Coronary artery (tissue), 2 donors: ENCODE measurements at places on chromosomes 16 and 17.

GRCh38 chr17:8126491-8127066 lies 2.7 kb upstream of the HES7 start:
- DNase-seq, result no peak

DNA sequence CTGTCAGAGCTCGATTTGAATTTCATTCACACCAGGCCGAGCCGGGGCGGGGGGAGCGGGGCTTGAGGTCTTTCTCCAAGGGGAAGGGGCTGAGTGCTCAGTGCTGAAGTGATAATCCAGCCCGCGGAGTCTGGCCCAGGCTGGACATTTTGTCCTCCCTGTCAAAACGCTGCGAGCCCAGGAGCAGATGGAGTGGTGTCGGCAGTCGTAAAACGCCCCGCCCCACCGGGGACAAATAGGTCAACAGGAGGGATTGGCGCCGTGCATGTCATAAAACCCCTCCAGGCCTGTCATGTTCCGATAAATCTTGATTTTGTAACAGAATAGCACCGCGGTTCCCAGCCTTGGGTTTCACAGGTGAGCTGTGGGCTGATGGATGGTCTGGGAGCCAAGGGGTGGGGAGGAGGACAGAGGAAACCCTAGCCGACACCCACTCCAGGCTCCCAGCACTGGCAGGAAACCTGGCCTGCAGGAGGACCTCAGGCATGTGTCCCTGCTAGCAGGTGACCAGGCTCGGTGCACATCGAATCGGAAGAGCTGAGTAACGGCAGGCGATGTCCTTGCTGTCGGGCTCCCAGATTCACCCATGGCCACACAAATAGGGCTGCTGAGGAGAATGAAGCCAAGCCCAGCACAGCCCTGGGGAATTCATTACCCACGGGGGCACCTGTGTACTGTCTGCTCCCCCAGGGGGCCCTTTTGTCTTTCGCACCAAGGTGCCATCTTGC lies 341.4 kb downstream of the FOXL1 start:
- DNase-seq, result no peak

GRCh38 chr17:7572588-7573323 lies 6.7 kb upstream of the CD68 start:
- peak; percentile 100 for DNase-seq

DNA sequence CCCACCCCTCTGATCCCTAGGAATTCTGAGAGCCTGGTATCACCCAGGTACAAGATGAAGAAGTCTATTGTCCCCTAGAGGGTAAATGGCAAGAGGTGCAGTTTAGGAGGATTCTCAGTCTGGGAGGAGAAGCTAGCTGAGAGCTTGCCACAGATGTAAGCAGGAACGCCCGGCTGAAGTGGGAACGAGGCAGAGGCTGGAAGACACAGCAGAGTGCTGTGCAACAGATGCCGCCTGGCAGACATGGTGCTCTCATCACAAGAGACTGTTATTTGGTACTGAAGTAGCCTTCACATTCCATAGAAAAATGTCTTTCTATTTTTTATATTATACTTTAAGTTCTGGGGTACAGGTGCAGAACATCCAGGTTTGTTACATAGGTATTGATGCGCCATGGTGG lies 20.3 kb upstream of the KRT20 start:
- DNase-seq, result no peak

DNA sequence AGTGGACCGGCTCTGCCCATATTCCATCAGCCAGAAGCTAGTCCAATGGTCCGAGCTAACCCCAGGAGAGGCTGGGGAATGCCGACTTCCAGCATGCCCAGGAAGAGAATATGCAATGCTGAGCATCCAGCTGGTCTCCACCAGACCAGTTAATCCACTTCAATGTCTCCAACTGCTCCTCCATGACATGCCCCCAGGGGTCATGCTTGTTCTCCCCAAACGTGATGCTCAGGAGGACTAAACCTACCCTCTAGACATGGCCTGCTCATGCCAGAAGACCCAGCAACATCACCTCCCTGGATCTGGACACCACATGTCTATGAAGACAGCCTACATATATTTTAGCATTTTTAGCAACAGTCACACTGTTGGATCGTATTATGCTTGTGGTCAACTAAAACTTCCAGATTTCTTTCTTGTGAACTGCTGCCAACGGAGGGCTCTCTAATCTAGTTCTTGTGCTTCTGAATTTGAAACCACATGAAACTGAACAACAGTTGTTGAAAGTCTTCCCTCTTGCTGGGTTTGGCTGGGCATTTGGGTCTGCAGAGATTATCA lies 245.1 kb downstream of the SOX9 start:
- no peak for DNase-seq

GRCh38 chr17:9228408-9229159 lies 207.3 kb downstream of the NTN1 start:
- no peak for DNase-seq

- DNase-seq, result no peak
These were observed 58.3 kb downstream of the AKAP1 start for GRCh38 chr17:57143361-57143760.

GRCh38 chr16:1907226-1907860 lies 10.9 kb downstream of the HS3ST6 start:
- DNase-seq, result no peak

GRCh38 chr17:2025220-2025621 lies at the start of gene RTN4RL1:
TSS of gene RTN4RL1 (minus strand) at chr17:2025334. CDS start at chr17:2024865, 469 bp downstream.
- no peak for DNase-seq

GRCh38 chr17:44308320-44308818 lies at the start of gene RUNDC3A:
TSS of gene RUNDC3A (plus strand) at chr17:44308601. CDS start at chr17:44308833, 232 bp downstream.
- no peak for DNase-seq

DNA sequence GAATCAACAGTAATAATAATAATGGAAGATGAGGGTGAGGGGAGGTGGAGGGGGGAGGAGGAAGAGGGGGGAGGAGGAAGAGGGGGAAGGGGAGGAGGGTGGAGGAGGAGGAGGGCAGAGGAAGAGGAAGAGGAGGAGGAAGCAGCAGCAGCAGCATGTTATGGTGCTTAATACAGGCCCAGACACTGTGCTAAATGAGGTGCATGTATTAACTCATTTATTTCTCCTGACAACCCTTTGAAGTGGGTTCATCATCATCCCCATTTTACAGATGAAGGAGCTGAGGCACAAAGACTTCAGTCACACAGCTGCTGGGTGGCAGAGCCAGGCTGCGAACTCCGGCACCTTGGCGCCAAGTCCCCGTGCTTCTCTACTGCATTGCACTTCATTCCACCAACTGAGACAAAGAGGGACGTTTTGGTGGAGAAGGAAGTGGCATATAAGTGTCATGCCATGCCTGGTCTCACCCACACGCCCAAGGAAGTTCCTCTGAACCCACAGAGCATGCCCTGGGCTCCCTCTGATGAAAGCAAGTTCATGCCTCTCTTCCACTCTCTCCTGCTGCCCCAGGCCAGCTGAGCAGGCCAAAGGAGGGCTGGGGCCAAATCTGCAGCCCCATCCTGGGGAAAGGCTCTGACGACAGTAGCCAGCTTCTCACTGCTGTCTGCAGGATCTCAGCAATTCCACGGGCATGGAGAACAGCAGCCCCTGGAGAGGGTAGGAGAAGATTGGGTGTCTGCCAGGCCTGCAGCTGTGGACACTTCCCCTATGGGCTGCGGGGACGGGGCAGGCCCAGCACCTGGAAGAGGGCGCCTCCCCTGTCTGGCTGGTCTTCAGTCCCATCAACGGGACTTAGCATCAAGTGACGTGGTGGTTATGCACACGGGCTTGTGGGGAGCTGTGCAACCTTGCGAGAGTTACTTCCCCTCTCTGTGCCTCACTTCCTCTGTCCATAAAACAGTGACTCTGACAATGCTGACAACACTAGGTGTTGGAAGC lies 21.8 kb downstream of the XYLT1 start:
- DNase-seq, result no peak

DNA sequence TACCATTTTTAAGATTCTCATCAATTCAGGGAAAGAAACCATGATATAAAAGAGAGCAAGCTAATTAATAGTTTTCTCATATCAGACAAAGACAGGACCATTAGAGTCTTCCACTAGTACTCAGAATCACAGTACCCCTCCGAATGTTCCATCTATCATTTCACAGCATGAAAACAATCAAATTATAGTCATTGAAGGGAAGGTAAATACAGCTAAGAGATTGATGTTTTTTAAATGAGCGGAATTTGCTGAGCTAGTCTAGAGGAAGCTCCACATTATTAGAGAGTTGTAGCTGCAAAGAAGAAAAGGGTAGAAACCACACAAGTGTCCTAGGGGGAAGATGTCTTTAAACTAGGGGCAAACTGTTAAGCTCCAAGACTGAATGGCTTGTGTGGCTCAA lies 808.9 kb downstream of the CDH11 start:
- DNase-seq, result no peak

- DNase-seq, result no peak
These were observed 101.2 kb upstream of the GNAO1 start for GRCh38 chr16:56090076-56090475.

DNA sequence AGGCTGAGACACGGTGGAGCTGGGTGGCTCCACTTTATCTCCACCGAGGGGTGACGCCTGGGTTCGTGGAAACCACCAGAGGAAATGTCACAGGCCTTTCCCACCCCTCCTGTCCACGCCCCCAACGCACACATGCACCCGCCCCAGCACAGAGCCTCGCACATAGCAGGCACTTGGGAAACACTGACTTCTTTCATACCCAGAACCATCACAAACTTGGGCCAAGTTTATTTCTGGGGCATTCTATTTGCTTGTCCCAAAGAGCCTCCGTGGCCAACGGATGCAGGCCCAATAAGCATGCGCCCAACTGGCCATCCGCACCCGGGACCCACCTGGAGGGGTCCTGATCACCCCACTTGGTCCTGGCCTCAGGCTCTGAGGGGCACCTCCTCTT lies 3.3 kb downstream of the BCAR1 start:
- no peak for DNase-seq

DNA sequence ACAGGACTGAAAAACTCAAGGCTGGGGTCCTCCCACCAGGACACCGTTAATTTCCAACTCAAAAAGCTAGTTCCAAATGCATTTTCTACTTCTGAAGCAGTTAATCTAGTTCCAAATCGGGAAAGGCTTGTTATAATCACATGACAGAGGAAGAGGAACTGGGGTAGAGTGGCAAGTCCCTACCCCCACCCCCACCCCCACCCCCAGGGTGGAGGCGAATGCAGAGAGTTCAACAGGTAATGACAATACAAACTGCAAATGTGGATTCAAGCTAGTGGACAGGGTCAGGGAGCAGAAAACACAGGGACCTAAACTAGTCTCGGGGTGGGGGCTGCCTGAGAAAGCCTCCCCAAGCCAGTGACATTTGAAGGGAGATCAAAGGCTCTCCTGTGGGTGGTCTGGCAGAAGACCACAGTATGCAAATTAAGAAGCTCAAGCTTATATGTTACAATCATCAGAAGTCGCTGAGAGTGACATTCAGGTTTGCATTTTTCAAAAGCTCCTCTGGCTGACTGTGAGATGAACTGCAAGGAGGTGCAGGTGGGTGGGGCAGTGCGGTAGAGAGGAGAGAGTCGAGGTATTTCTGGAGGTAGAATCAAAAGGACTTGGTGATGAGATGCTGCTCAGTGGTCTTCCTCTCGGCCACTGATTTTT lies 56.4 kb upstream of the SLC25A19 start:
- DNase-seq, result no peak

GRCh38 chr16:4361944-4362311 lies 9.7 kb upstream of the VASN start:
- DNase-seq, result no peak

- DNase-seq, result no peak
These were observed 268.8 kb downstream of the SNX29 start for GRCh38 chr16:12245088-12245920.

DNA sequence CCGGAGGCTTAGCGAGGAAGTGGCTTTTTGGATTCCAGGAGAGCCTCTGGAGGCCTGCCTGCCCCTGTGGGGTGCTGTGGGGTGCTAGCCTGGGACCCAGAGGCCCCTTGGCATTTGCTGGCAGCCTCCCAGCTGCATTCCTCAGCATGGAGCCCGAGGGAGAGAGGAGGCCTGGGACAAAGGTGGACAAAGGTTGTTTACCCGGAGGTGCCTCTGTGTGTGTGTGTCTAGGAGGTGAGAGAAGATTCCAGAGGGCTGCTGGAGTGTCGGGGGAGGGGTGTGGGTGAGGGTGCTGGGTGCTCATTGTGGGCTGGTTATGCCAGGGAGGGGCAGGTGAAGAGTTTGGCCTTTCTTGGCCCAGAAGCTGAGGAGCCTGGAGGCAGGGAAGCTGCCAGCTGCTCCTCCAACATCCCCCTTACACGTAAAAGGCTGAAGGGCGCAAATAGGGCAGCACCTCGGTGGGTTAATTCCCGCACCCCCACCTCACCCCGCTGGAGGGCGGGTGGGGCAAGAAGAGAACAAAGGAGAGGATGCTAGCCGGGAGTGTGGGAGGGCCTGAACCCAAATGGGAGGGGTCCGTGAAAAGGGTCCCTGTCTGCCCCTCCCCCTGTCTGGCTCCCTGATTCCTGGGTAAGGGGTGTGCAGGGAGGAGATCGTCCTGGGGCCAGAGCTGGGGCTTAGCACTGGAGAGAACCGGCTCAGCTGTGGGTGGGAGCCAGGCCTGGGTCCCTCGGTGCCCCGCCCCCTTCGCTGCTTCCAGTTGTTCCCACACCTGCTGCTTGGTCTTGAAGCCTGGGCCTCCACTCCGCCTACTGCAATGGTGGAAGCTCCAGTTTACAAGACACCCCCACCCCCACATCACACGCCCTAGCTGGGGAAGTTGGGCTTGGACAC lies 9.9 kb downstream of the HEXIM2 start:
- peak; percentile 76 for DNase-seq

DNA sequence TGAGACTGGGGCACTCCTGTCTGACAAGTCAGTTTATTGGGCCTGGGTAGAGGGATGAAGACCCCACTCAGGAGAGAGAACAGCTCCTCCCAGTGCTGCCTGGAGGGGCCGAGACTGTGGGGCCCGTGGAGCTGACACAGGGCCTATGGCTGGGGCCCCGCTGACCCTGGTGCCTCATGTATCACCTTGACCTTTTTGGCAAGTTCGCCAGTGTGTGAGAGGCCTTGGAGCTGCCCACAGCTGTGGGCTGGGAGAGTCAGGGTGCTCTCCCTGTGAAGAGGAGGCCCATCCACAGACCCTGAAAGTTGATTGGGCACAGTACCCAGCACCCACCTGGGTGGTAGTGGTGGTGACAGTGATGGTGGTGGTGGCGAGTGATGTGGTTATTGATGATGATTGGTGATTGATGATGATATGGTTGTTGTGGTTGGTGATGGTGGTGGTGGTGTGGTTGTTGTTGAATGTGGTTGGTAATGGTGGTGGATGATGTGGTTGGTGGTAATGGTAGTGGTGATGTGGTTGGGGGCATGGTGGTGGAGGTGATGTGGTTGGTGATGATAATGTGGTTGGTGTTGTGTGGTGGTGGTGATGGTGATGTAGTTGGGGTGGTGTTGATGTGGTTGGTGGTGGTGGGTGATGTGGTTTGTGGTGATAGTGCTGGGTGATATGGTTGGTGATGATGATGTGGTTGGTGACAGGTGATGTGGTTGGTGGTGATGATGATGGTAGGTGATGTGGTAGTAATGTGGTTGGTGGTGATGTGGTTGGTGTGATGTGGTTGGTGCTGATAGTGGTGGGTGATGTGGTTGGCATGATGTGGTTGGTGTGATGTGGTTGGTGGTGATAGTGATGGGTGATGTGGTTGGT lies 29.1 kb downstream of the BAHCC1 start:
- no peak for DNase-seq

- DNase-seq, result no peak
These were observed 27.2 kb downstream of the NPLOC4 start for GRCh38 chr17:81609541-81610311.
